ENCODE measurements at places on chromosomes 4 and X.

DNA sequence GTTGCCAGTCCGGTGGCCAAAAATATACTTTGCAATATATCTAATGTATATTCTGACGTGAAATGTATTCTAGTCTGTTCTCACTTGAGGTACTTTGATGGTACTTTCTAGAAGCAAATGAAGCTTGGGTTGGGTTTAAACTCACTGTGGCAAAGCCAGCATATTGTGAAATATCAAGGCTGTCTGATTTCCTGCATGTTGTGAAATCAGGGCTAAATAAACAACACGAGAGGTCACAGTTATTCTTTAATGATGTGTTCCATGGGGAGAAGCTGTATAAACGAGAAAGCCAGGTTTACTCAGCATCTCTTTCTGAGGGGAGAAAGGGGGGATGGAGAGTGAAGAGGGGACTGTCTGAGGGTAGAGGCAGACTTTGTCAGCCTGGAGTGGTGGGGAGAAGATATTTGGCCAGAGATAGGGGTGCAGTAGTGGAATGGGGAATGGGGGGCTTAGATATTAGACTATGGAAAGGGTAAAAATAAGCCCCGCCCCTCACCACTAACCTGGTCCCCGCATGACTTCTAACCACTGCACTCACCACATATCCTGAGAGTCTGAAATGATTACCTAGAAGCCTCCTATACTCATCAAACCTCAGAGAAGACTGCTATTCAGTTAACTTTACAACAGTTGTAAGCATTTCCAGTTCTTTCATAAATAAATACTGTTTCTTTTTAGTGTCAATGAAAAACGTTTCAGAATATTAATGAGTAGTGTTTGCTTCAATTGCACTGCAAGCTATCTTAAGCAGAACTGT is 5.9 kb upstream of the SCARB2 start:
- DNase-seq = peak; percentile 50

- DNase-seq = peak; percentile 44
Measured at GRCh38 chrX:41145920-41146608, 60.8 kb downstream of the USP9X start.

DNA sequence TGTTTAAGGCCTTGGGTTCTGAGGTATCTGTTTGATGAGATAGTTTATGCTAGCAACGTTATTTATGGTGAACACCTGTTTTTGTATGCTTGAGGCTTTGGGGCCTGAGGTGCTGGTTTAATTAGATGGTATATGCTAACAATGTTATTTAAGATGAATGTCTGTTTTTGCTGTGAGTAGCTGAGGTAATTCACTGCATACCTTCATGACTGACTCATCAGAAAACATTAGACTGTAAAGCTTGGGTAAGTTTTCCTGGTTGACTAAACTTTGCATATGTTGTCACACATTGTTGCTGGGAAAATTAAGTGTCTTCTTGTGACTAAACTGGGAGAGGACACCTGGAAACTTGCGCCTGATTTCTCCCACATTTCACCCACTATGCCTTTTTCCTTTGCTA is 1026.6 kb downstream of the RAPGEF2 start:
- DNase-seq = no peak

GRCh38 chr4:73603271-73603710 is 16.9 kb downstream of the RASSF6 start:
- no peak for DNase-seq

DNA sequence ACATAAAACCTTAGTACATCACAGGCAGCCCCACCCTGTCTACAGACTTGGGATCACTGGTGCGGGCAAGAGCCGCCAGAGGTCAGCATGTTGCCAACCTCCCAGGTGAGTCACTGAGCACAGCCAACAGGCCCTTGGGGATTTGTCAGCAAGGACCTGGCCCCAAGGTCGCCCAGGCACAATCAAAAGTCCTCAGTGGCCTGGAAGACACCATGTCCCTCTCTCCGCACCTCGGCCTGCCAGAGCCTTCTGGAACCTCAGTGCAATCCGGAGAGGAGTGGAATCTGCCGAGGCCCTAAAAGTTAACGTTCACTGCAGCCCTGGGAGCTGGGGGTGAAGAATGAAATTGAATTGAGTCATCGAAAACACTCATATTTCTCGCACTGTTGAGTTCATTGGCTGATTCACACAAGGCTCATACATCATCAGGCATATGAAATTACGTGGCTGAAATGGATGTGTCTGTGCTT is 74.3 kb downstream of the WFS1 start:
- no peak for DNase-seq
